ENCODE measurements at places on chromosomes 1 and 21.

DNA sequence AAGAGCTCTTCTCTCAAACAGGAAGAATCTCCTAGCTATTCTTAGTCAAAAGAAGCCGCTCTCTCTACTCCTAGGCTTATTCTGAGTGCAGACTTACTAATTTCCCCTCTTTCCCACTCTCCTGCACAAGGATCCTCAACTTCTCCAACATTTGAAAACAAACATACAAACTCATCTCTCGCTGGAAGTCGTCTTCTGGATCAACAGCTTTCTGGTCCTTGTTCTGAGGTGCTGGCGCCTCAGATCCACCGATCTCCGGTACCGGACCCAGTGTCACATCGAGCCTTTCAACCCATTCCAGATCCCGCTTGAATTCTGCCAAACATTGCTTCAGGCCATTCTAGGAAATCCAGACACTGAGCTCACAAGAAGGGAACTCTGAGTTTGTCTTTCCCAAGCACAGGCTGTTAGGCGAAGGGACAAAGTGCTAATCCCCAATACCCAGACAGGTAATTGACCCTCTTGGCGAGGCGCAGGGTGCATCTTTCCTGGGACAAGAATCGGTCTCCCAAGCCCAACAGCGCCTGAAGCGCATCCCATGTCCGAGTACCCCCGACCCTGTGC is 696 bp downstream of the EBNA1BP2 start:
- no peak for DNase-seq

DNA sequence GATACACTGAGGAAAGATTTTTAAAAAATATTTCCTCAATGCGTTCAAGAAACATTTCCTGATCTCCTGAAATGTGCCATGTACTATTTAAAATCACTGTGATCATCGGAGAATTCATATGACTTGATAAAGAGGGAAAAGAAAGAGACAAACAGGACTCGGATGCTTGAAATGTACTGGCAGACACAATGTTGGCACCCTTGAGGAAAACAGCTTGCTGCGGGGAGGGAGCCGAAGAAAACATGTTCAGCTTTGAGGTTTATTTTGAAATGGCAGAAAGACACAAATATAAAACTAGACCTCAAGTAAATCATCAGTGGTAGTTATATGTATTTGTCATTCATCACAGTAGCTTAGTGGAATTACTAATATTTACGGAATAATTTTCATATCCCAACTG is 100.9 kb upstream of the BRINP3 start:
- no peak for DNase-seq

DNA sequence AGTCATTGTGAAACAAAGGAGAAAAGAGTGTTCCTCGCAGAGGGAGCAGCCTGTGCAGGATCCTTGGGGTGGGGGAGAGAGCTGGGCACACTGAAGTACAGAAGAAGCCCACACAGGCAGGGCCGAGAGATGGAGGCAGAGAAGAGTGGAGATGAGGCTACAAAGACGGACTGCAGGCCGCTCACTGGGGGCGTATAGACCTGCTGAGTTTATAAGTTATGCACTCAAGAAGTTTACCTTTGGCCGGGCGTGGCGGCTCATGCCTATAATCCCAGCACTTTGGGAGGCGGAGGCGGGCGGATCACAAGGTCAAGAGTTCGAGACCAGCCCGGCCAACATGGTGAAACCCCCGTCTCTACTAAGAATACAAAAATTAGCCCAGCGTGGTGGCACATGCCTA is 7.6 kb upstream of the SLAMF9 start:
- DNase-seq: no peak

DNA sequence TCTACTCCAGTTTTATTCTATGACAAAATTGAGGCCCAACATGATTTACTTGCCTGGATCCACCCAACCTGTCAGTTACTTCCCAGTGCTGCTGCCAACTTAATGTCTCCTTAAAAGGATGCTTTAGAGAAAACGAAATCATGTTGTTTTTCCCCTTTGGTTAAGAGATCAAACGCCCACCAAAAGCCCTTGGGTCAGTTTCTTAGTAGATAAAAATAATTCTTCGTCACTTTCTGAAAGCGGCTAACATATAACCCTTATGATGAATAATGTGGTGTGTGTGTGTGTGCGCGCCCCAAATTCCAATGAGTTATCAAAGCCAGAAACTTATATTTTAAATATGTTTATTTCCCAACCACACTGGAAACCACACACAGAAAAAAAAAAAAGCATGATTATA is 52.7 kb upstream of the LGALS8 start:
- no peak for DNase-seq

GRCh38 chr1:180842052-180842451 is 70.6 kb upstream of the KIAA1614 start:
- no peak for DNase-seq

- no peak for DNase-seq
Observed at GRCh38 chr1:68232289-68233148, at the start of gene WLS. Gene WLS, minus strand, starts transcription at chr1:68232523. Its CDS starts 224 bp downstream, at chr1:68232299.

Data from activated CD4-positive, CD25-positive, alpha-beta regulatory T cell treated with anti-CD3 and anti-CD28 coated beads, Interleukin-2, amount 50 U/mL, for 72 hours (primary cell).